A673 (cell line): ENCODE measurements at places on chromosomes 7 and 10.

- peak; percentile 30 for DNase-seq
Measured at GRCh38 chr7:16563281-16564022, 36.8 kb downstream of the LRRC72 start.

GRCh38 chr7:128347647-128348097 lies 4.0 kb upstream of the RBM28 start:
- peak; percentile 75 for DNase-seq

GRCh38 chr7:151756866-151757265 lies 120.0 kb downstream of the PRKAG2 start:
- no peak for DNase-seq

DNA sequence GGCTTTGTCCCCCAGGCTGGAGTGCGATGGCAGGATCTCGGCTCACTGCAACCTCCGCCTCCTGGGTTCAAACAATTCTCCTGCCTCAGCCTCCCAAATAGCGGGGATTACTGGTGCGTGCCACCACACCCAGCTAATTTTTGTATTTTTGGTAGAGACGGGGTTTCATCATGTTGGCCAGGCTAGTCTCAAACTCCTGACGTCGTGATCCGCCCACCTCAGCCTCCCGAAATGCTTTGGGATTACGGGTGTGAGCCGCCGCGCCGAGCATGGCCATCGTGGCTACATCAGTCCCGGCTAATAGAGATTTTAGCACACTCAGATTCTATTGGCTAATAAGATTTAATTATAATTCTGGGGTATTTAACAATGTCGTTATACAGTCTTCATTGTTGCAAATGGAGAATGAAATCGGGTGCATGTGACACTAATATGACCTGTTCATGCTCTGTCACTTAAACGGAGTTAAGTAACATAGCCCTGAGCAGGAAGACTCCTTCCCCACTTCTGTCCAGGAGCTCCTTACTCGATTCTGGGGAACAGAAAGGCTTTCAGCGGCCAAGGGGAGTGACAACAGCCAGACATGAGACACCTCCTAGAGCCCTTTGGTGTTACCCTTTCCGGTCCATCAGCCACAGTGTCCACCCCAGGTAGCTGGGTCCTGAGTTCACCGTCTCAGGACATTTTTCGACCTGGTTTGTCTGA lies 40.9 kb upstream of the FAM20C start:
- no peak for DNase-seq

- DNase-seq: no peak
Measured at GRCh38 chr7:118224521-118224920, at the start of gene ANKRD7. ANKRD7 (plus strand) TSS chr7:118224704; CDS start chr7:118224831, 127 bp downstream.
